ENCODE measurements at places on chromosomes 6 and 20.

GRCh38 chr20:19009081-19009688, 195.6 kb downstream of the SCP2D1 start:
- no peak for DNase-seq

DNA sequence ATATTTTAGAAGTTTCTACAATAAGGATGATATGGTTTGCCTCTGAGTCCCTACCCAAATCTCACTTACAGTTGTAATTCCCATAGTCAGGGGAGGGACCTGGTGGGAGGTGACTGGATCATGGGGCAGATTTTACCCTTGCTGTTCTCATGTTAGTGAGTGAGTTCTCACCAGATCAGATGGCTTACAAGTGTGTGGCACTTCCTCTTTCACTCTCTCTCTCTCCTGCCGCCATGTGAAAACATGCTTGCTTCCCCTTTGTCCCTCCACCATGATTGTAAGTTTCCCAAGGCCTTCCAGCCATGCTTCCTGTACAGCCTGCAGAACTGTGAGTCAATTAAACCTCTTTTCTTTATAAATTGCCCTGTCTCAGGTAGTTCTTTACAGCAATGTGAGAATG, 527.5 kb upstream of the ID4 start:
- DNase-seq: no peak

- no peak for DNase-seq
Observed at GRCh38 chr20:53262365-53262764, 290.2 kb downstream of the TSHZ2 start.

GRCh38 chr6:24749297-24749696, 25.4 kb upstream of the GMNN start:
- DNase-seq: no peak

DNA sequence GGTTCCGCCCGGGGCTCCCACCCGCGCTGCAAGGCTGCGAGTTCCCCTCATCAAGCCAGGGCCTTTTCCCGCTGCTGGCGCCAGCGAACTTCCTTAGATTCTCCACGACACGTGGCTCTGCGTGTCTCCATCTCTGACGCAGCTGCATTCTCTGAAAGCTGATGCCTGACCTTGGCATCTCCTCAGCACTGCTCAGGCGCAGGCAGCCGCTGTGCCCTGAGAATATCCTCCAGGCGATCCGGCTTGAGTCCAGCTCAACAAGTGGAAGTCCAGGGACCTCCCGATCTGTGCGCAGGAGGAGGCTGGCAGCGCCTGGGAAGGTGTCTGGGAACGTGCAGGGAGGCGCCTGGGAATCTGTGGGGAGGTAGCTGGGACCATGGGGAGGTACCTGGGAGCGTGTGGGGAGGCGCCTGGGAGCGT, 171.2 kb upstream of the THBS2 start:
- DNase-seq: peak; percentile 93

DNA sequence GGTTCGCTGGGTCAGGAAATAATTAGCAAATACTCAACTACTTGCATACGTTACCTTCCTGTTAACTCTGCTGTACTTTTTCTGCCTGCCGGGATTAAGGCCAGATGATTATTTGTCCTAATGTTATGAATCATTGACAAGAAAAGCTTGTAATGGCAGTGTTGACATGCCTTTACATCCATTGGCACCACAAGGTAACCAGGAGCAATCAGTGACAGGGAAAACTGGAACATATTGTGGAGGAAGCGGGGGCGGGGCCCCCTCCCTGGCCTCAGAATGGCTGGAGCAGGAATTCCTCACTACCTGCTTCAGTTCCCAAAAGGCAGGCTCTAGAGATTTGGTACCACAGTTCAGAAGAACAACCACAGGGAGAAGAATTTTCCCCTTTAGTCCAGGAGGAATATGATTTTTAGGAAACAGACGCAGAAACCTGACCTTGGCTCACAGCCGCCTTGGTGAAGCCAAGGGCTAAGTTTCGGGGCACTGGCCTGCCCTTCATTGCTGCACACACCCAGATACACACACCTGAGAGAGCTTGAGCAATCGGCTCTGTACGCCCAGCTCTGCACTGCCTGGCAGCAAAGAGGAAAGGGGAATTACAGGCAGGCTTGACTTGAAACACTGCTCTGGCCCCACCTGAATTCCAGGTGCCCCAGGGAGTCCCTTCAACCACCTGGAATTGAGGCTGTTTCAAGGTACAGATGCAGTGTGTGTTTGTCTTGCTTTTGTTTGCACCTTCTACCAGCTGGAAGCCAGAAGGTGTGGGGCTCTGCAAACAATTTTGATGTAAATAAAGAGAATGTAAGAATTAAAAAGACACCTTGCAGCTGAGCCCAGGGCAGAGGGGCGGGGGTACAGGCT, 89.8 kb downstream of the MYB start:
- DNase-seq: no peak

- peak; percentile 93 for DNase-seq
Observed at GRCh38 chr6:142376800-142377496, 75.1 kb downstream of the ADGRG6 start.

GRCh38 chr20:54774426-54774825, 299.0 kb downstream of the DOK5 start:
- no peak for DNase-seq

- no peak for DNase-seq
Observed at GRCh38 chr20:44021900-44022299, 107.2 kb downstream of the TOX2 start.

- no peak for DNase-seq
Observed at GRCh38 chr6:135018941-135019340, 35.7 kb downstream of the HBS1L start.

GRCh38 chr6:37732688-37733087, 35.0 kb upstream of the MDGA1 start:
- DNase-seq: no peak

- no peak for DNase-seq
Observed at GRCh38 chr6:56483929-56484328, 158.8 kb downstream of the DST start.

DNA sequence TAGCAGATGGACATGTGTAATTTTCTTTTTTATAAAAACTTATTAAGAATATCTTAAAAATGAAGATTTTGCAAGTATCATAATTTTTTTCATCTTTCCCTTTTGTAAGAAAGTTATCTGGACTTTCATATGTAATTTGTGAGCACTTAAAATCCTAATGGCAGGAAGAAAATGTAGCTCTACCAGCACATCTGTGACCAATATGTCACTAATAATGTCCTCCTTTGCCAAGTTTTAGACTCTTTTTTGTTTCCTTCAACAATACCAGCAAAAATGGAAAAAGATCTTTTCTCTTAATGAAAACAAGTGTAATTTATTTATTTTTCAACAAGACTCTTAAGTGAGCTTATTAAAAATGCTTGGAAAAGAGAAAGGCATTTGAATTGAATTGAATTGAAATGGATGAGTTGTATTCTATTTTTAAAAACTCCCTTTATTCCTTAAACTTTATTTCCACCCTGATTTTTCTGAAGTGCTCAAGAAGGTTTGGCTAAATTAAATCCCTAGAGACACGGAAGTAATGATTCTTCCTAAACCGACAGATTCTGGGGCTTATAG, 110.7 kb downstream of the KIF6 start:
- DNase-seq: no peak

- peak; percentile 72 for DNase-seq
Observed at GRCh38 chr6:64330694-64331307, 695.2 kb downstream of the PHF3 start.

- no peak for DNase-seq
Observed at GRCh38 chr6:7569082-7569481, 20.9 kb upstream of the SNRNP48 start.

DNA sequence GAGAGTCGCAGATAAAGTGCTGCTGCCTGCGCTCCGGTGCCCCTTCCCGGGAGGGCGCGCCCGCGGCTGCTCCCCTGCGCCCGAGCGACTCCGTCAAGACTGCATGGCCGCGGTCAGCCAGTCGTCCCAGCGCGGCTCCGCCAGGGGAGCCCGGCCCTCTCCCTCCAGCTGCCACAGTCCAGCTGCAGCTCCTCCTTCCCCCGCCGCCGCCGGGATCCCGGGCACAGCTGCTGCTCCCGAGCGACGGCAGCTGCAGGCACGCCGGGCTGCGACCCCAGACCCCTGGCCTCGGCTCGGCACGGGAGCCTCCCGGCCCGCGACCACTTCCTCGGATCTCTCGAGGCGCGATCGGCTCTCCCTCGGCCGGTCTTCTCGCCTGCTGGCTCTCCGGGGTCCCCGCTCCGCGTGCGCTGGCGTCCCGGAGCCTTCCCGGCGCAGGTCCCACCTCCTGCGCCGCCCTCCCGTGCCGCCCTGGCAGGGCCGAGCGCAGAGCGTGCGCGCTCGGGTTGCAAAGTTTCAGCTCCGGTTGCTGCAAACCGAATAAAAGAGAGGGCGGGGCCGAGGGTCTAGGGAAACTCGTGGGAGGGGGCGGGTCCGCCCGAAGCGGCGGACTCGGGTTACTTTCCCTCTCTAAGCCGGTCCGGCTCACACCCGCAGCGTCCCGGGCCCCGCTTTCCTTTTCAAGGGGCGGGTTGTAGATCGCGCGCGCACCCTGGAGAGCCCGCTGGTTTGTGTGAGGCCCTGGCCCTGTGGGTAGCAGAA, at the start of gene CNKSR3:
TSS of gene CNKSR3 (minus strand) at position 542 of the 762 bp plus-strand sequence. CDS start 571 bp downstream, outside the sequence.
- peak; percentile 88 for DNase-seq

GRCh38 chr6:142819603-142820337, 125.2 kb downstream of the HIVEP2 start:
- DNase-seq: no peak
